ENCODE measurements at places on chromosomes 2 and 18.

- ATAC-seq, result no peak
These were observed 41.2 kb downstream of the PCARE start for GRCh38 chr2:29033172-29033571.

- no peak for ATAC-seq
These were observed 228.3 kb downstream of the MYCN start for GRCh38 chr2:16168506-16169264.

DNA sequence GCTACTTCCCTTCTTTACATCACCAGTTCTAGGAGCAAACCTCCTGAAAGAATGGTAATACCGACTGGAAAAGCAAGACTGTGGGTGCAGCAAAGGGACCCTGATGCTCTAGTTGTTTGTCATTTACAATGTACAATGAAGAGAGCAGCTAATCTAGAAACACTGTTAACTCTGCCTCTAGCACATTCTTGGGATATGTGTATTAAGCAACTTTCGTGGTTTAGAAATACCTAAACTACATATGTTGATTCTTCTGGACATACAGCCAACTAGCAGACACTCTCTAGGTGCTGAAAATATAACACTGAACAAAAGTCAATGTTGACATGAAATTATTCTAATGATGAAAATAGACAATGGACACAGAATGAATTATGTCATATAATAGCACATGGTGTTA lies 440.3 kb upstream of the MC4R start:
- no peak for ATAC-seq

- ATAC-seq, result no peak
These were observed 102.9 kb downstream of the MRO start for GRCh38 chr18:50716902-50717301.

- ATAC-seq, result no peak
These were observed 15.3 kb downstream of the DCTN1 start for GRCh38 chr2:74364533-74365505.

GRCh38 chr2:231348704-231349373 lies 46.7 kb upstream of the B3GNT7 start:
- ATAC-seq, result no peak

GRCh38 chr2:236205867-236206645 lies 37.9 kb upstream of the GBX2 start:
- no peak for ATAC-seq

DNA sequence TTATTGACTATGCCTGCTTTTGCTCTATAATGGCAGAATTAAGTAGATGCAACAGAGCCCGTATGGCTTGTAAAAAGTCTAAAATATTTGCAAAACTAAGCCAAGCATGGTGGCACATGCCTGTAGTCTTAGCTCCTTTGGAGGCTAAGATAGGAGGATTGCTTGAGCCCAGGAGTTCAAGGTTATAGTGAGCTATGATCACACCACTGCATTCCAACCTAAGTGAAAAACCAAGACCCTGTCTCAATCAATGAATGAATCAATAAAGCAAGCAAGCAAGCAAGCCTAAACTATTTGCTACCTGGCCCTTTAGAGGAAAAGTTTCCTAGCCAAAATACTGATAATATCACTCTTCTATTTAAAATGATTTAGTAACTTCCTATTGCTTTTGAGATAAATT lies 260.0 kb downstream of the OTX1 start:
- ATAC-seq, result no peak

DNA sequence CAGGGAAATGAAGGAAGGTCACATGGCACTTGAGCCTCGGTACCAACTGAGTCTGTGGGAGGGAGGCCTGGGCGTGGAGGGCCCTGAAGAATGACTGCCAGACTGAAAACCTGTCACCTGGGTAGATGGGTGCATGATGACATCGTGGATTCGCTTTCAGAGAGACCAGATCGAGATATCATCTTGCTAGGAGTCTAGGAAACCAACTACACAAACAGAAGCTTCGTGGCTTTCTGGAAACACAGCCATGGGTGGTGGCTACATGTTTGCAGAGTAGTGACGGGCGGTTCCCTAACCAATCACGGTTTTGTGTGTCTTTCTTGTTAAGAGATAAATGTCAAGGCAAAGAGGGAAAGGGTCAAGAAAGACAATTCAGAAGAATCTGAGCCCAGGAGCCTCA lies 155.0 kb downstream of the EIPR1 start:
- ATAC-seq, result peak; percentile 79

- no peak for ATAC-seq
These were observed 48.7 kb downstream of the ATIC start for GRCh38 chr2:215360596-215360995.

- ATAC-seq, result no peak
These were observed 9.4 kb downstream of the KIF1A start for GRCh38 chr2:240810621-240811020.

- no peak for ATAC-seq
These were observed 16.7 kb upstream of the DTNB start for GRCh38 chr2:25690058-25690457.

GRCh38 chr18:48742304-48742703 lies 203.5 kb downstream of the CTIF start:
- no peak for ATAC-seq

DNA sequence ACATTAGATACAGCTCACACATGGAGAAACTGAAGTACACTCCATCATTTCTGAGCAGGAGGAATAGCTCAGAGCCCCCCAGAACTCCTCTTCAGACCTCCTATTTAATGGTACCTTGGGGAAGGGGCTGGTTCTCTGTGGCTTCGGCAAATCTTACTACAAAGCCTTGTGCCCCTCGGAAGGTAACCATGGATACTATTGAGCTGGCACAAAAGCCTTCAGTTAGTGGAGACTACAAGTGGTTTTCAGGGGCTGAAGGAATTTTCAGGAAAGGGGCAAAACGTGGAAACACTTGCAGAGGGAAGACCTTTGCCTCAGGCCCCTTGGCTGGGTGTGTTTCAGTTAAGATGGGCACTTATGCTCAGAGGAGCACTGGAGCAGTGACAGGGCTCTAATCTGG lies 1.1 kb upstream of the FAM237A start:
- ATAC-seq, result no peak

- no peak for ATAC-seq
These were observed 409.9 kb downstream of the THSD7B start for GRCh38 chr2:137175246-137175645.

DNA sequence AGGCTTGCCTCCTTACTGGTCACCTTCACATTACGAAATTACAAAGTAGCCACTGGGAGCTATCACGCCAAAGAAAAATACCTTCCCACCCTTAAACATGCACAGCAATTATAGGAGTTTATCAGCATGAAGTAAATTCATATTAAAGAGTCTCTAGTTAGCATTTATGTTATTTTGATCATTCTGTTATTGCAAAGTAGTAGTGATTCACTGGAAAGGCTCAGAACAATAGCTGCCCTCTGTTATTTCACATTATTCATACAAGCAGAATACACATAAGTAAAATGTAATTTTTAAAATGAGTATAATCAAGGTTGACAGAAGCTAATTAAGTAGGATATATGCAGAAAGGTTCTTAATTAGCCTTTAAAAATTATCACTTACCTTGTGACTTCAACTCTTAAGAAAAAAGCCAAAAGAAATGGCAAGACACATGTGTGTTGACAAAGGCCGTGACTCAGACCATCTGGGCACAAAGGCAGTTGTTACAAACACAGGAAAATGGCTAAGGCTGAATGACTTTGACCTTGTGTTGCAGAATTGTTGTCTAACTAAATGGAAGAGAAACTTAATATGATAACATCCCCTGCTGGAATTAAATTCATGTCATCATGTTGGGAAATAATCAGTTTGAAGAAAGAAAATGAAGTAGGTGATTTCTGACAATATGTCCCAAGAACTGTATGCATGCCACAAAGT lies 108.3 kb downstream of the ARL6IP6 start:
- ATAC-seq, result no peak

GRCh38 chr18:12049978-12050811 lies 43.4 kb upstream of the ANKRD62 start:
- ATAC-seq, result peak; percentile 93

DNA sequence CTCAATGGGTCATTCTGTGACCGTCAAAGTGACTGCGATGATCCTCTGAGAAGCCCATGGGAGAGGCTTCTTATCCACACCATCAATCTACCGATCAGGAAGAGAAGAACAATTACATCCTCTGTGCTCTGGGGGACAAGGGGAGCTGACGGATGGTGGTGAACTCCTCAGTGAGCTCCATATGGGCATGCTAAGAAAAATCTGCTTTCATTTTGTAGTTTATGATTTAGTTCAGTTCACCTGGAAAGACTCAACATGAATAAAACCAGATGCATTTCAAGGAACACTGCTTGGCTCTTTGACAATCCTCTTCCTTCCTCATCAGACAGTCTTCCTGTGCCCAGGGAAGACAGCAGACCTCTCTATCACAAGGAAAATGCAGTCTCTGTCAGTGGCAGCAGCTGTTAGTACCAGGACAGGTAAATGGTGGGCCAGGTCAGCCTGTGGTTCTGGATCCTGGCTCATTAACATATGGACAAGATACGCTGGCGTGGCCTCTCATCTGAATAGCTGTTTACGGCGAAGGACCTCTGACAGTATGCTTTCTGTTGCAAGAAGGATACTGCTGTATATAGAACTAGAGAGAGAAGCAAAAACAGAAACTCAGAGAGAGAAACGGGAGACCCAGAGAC lies 176.9 kb downstream of the BCL2 start:
- ATAC-seq, result no peak

GRCh38 chr2:166792808-166793207 lies 95.5 kb upstream of the XIRP2 start:
- ATAC-seq, result no peak

- no peak for ATAC-seq
These were observed 156.0 kb upstream of the TWIST2 start for GRCh38 chr2:238691596-238692491.

DNA sequence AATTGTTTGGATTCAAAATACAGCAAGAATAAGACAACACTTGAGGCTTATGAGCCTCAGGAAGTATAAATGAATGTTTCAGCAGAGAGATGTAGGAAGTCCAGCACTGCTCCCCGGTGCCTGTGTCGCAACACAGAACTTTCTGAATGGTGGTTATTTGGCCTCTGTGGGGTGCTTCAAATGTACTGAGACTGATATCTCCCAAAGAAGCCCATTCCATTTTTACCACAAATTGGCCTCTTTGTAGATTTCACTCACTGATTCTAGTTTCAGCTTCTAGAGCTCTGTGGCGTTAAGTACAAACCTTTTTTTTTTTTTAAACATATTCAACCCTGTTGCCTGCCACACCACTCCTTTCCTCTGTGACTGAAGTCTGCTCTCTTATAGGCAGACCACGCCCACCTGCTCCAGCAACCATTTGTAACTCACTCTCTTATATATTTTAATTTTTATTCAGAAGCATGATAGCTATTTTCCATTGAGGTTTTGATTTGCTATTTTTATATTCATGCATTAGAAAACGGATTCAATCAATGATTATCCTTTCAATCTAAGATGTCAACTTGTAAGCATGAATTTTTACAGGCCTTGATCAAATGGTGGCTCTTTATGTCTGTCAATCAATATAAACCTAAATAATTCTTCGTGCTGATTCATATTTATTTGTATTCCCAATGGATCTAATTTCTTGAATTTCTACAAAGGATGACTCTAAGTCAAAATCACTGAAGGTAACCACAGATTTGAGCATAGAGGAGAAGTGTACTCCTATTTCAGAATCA lies 277.1 kb upstream of the CCDC68 start:
- ATAC-seq, result peak; percentile 70

DNA sequence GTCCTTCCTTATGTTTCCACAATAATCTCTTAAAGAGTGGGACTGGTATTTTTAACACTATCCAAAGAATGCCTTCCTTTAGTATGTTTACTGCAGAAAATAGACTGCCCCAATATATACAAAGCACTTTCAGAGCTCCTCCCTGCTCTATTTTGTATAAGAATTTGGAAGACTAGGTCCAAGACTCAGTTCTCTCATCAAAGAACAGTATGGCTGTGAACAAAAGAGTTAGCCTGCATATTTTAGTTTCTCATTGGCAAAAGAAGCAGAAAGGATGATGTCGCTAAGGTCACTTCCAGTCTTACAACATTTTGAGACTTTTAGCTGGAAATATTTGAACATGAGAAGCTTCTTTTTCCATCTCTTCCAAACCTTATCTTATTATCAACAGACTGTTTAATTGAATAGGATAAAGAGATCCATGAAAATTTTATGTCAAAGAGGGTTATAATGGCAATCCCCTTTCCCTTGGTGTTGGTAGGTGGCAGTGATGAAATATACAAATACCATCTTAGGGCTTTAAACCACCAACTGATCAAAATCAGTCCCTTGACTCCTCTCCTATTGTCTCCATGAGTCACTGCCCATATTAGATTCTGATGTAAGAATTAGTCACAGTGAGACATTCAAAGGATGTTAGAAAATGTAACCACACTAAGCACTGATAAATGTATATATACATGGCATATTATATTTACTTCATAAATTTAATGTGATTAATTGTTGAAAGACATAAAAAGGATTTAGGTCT lies 266.9 kb upstream of the DSEL start:
- ATAC-seq, result no peak

GRCh38 chr18:38635709-38636430 lies 1070.3 kb upstream of the CELF4 start:
- ATAC-seq, result no peak

Data from stimulated activated memory B cell treated with anti-CD40 and anti-IgM and Interleukin-4, amounts not matched to agents 10 μg/mL and 1 μg/mL and 100 μg/mL, for 72 hours (primary cell).